ENCODE measurements at places on chromosomes 1 and 21. TPM values are rescaled to one million over a fixed set of nuclear protein-coding genes. Genes with fewer than 3 reads are reported as not detected.

Gene C1orf167
- 0.40 TPM for total RNA-seq

Gene SHE
- total RNA-seq: 0.27 TPM

Gene LIPI
- not detected for total RNA-seq

Gene ZSWIM5
- total RNA-seq: 2.7 TPM

Gene BCAR3
- total RNA-seq: 52.1 TPM

Gene CR1L
- not detected for total RNA-seq

Gene TFF2
- total RNA-seq: 5.2 TPM

Gene TEX38
- total RNA-seq: not detected

Gene RAB3B
- total RNA-seq: 16.9 TPM

Gene SPRR2A
- 0.75 TPM for total RNA-seq

Gene KIF17
- 2.1 TPM for total RNA-seq

Gene AMIGO1
- total RNA-seq: 6.1 TPM

Gene CD1C
- total RNA-seq: not detected

Gene ATP1A4
- total RNA-seq: 0.27 TPM

Gene ADORA1
- total RNA-seq: 2.7 TPM

Gene PEAR1
- total RNA-seq: 11.7 TPM

Gene NPL
- total RNA-seq: 3.2 TPM

Gene OR10J1
- not detected for total RNA-seq

Gene PBXIP1
- total RNA-seq: 65.8 TPM

Gene PIK3R3
- total RNA-seq: 47.5 TPM

Gene LRRC39
- total RNA-seq: 0.40 TPM

Gene FNDC5
- total RNA-seq: 49.9 TPM

Gene OR2T35
- total RNA-seq: not detected
